ENCODE measurements at places on chromosomes 12 and 14. TPM values are rescaled to one million over a fixed set of nuclear protein-coding genes. Genes with fewer than 3 reads are reported as not detected.

Gene C12orf60
- polyA plus RNA-seq = 0.75 TPM

Gene SLCO1B1
- polyA plus RNA-seq = not detected

Gene WNT5B
- 1.1 TPM for polyA plus RNA-seq

Gene RBP5
- 5.1 TPM for polyA plus RNA-seq

Gene KLRF2
- polyA plus RNA-seq = not detected
